NCI-H69 (cell line): ENCODE measurements at places on chromosomes 16 and 17.

- no peak for DNase-seq
These were observed 26.1 kb downstream of the RCVRN start for GRCh38 chr17:9878786-9879525.

- DNase-seq = peak; percentile 22
These were observed 29.5 kb upstream of the CDH1 start for GRCh38 chr16:68707340-68708152.

GRCh38 chr17:2022647-2023240, 2.4 kb downstream of the RTN4RL1 start:
- DNase-seq = no peak

DNA sequence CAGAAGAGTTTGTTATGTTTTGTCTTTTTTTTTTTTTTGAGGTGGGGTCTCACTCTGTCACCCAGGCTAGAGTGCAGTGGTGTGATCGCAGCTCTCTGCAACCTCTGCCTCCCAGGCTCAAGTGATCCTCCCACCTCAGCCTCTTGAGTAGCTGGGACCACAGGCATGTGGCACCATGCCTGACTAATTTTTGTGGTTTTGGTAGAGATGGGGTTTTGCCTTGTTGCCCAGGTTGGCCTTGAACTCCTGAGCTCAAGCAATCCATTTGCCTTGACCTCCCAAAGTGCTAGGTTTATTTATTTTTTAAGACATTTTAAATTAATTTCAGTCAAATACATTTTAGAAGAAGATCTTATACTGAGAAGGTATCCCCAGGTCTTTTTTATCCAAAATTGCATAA, 366.7 kb downstream of the KCNJ2 start:
- DNase-seq = no peak

DNA sequence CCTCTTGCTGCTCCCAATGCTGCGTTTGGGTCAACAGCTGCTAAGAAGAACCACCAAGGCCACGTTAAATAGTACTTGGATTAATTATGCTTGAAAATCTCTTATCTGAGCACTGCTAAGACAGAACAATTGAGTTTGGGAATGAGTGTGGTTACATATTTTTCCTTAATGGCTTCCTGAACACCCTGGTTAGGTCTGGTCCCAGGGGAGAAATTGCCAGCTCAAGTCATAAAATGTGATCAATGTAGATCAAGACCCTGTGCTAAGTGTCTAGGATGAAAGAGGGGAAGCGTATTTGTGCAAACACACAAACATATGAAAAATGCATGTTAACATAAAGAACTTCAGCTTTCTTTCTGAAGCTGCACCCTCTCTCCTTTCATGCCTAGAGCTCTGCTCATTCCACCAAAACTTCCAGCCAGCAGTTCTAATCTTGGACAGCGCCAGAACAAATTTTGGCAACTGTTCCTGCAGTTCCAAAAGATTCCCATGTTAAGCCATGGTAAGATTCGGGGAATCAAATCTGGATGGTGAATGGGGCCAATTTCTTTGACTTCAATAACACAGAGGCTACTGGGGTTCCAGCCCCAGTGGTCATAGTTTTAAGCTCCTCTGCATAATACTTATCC, 72.0 kb downstream of the ZFHX3 start:
- peak; percentile 2 for DNase-seq

GRCh38 chr17:48642843-48643696, 16.9 kb upstream of the HOXB9 start:
- DNase-seq = no peak

- no peak for DNase-seq
These were observed at the start of gene GFAP for GRCh38 chr17:44915321-44915726. Gene GFAP (minus strand): TSS chr17:44915500. CDS start chr17:44915486, 14 bp downstream.

DNA sequence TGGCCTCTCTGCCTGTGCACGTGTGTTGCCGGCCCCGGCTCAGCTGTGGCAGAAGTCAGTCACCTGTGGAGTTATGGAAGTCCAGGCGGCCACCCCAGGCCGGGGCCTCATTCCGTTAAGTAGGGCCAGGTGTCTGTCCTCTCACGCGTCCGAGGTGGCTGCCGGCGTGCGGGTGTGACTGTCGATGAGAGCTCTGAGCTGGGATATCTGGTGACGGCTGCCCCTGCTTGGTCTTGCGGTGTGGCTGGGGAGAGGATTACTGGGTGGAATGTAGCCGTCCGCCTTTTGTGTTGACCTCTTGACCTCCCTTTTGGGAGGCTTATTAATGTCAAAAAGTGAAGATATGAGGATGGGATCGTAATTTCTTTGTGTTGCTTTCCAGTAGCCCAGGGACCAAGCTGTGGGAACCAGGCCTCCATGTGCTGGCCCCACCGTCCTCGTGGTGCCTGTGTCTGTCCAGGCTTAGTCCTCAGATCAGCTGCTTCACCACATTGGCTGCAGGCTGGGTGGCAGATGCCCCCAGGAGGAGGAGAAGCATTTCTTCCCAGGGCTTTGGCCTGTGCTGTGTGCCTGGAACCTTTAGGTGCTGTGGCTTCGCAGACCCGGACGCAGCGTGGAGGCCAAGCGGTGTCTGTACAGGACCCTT, 23.0 kb upstream of the ZNF750 start:
- DNase-seq = no peak

DNA sequence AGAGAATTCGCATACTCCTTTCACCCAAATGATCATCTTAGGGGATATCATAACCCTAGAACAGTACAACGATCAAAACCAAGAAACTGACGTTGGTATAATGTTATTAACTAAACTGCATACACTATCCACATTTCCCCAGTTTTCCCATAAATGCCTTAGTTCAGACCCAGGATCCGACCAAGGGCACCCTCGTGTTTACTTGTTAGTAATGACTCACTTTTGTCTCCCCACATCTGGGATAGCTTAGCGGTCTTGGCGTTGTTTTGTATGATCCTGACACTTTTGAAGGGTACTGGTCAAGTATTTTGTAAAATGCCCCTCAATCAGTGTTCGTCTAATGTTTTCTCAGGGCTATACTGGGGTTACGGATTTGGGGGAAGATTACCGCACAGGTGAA, 8.0 kb downstream of the HS3ST3A1 start:
- DNase-seq = no peak

DNA sequence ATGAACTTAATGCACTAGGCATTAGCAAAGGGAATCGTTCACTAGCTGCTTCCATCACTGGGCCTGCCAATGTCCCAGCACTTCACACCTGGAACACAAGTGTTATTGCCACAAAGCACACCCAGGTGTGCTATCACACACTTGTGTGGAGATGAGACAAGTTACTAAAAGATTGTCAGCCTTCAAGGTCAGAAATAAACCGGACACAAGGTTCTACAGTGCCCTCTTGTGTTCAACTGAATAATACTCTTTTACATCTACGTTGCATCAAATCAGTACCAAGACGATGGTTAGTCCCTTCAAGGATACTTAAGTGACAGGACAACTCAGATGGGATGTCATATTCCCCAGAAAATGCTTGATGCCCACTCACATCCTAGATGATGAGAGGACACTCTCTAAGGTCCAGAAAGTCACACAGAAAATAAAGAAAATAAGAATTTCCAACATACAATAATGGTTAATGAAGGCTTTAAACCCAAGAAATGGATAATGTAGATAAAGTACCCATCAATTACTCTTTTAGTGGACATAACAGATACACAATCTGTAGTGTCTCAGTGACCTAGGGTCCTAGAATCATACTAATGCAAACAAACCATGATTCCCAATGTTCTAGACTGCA, 16.4 kb upstream of the GLG1 start:
- peak; percentile 22 for DNase-seq

GRCh38 chr17:18889658-18890057, 31.7 kb downstream of the PRPSAP2 start:
- no peak for DNase-seq

- DNase-seq = peak; percentile 42
These were observed 36.5 kb downstream of the CYTH1 start for GRCh38 chr17:78745407-78746088.

DNA sequence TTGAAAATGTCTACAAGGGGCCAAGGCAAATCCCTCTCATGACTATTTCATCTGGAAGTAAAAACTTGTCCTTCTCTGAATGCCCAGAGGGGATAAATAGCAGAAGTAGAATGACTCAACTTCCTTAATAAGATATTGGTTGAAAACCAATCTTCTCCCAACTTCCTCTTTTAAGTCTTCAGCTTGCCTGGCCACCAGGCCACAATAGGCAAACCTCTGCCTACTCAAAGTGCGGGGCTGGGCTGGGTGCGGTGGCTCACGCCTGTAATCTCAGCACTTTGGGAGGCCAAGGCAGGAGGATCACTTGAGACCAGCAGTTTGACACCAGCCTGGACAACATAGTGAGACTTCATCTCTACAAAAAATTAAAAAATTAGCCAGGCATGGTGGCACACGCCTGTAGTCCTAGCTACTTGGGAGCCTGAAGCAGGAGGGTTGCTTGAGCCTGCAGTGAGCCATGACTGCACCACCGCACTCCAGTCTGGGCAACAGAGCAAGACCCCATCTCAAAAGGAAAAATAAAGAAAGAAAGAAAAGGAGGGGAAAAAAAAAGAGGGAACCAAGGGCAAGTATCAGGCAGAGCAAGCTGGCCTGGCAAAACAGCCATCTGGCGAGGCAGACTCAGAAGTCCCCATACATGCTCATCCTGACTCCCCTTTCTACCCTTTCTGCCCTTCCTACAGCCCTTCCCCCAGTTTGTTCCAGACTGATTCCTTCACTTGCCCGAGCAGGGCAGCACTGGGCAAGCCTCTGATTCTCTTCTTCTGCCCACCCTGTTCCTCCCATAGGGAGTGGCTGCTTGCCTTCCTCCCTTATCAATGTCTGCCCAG, 20.6 kb downstream of the MAP3K14 start:
- no peak for DNase-seq

DNA sequence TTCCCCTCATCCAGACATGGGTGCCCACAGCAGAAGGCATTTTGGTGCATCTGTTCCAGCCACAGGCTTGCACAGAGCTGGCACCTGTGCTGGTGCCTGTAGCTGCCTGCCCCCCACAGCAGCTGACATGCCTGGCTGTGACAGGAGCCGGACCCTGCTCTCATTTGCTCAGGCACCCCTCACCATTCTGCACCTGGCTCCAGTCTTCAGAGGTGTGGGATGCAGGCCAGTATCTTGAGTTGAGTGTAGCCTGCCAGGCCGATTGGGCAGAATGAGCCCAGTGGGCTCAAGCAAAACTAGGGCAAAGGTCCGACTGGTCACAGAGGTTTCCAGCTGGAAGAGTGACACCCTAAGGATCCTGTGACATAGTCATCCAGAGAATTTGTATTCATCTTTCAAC, 887.7 kb downstream of the CDH11 start:
- DNase-seq = no peak
